ENCODE measurements at places on chromosomes 12 and 14. TPM values are rescaled to one million over a fixed set of nuclear protein-coding genes. Genes with fewer than 3 reads are reported as not detected.

Gene TCL1A
- 0.15 TPM for total RNA-seq

Gene FAM181A
- total RNA-seq: not detected

Gene OR10P1
- not detected for total RNA-seq

Gene MYO1H
- not detected for total RNA-seq

Gene SLC38A1
- total RNA-seq: 8.1 TPM

Gene PA2G4
- 82.4 TPM for total RNA-seq

DNA sequence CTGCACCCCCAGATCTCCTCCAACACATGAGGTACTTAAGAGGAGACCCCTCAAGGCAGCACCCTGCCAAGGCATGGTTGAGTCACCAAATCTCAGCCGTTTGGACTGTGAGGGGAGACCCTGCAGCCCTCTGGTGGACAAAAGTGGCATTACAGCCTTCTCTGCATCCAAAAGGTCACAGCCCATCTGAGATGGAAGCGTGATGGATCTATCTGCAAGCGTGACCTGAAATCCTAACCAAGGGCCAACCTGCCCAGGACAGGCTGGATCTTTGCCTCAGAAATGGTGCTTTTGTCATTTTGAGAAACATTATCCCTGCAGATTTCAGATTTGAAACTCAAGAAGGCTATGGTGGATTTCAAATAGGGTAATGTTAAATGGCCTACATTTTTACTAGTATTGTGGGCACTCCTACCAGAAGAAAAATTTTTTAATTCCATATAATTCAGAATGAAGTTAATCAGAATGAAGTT is 23.7 kb upstream of the DHRS4 start:
- H3K36me3 ChIP-seq: no peaks in the 10 kb centered on the region
- no peak overlapping the region for H3K27ac ChIP-seq
- DNase-seq: peak; percentile 65
- H3K4me1 ChIP-seq: peaks cover 16% of the 10 kb centered on the region
- H3K4me3 ChIP-seq: no peak overlapping the region
- no peaks in the 10 kb centered on the region for H3K27me3 ChIP-seq

- no peaks in the 10 kb centered on the region for H3K4me1 ChIP-seq
- no peaks in the 10 kb centered on the region for H3K27me3 ChIP-seq
- DNase-seq: no peak
- H3K27ac ChIP-seq: no peak overlapping the region
- H3K36me3 ChIP-seq: no peaks in the 10 kb centered on the region
Observed at GRCh38 chr14:51365241-51365965, 125.4 kb downstream of the TMX1 start.

DNA sequence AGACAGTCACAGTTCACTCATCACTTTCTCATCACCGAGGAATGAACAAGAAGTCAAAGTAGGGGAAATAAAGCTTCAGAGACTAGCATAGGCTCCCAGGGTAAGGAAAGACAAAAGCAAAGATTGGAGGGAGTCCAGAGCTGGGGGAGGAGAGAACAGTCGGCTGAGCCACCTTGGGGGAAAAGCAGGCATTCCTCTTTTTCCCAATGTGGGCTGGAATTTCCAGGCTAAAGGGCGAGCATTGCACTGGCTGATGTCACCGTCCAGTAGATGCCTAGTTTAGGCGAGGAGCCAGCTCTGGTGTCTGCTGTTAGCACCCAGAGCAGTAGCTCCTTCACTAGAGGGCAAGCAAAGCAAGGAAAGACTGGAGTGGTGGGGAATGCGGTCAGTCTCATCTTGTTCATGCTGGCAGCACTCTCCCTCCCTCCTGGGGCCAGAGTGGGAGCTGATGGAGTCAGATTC is 8.5 kb upstream of the KRT75 start:
- no peak overlapping the region for H3K4me3 ChIP-seq
- no peaks in the 10 kb centered on the region for H3K36me3 ChIP-seq

DNA sequence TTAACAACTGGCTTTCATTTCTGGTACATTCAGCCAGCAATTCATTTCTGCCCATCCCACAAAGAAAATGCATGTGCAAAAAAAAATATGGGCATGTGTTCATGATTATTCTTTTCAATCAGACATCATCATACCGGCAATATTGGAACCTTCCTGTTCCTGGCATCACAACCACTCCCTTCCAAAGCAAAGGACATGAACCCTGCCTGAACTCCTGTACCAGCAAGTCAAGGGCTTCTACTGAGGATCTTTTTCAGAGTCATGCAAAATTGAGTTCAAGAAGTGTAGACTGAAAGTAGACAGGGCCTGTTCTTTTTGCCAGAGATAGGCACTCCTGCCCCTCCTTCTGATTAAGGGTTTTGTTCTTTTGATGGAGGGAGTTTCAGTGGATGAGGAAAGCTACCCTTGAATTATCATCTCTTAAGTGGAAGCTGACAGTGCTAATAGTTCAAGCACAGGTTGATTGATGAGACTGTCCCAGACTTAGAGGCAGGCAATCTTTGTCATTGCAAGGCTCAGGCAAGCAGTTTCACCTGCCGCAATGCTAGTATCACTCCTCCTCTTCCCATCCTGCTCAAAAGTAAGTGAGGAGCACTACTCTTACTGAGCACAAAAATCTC is 22.3 kb upstream of the DIO2 start:
- no peaks in the 10 kb centered on the region for H3K4me1 ChIP-seq
- H3K27me3 ChIP-seq: no peaks in the 10 kb centered on the region
- H3K36me3 ChIP-seq: no peaks in the 10 kb centered on the region
- DNase-seq: no peak
- no peak overlapping the region for H3K4me3 ChIP-seq

DNA sequence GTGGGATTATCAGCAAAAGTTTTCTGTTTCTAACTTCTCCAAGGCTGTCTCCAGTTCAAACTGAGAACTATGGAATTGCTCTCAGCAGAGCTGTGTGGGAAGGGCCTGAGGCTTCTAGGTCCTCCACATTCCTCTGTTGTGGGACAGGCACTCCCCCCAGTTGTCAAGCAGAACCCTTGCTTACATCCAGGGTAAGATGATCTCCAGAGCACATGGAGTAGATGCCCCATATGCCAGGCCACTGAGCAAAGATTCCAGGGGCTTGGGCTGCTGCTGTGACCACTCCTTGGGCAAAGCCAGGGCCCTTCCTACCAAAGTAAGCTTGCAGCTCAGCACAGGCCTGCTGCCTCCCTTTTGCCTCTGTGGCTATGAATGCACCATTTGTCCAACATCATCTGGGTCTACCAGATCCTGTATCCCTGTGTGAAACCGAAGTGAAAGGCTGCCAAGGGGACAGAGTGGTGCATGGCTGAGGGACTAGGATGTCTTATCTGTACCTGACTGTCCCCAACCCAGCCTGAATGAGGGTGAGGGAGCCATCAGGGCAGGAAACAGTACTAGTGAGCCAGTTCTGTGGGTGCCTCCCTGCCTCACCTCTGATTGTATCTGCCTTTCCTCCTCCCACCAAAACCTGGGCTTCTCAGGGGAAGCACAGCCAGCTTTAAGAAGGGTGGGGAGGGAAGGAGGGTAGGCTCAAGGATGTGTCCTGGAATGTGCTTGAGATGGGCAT is 13.1 kb upstream of the ESPL1 start:
- H3K27ac ChIP-seq: no peak overlapping the region
- peaks cover 12% of the 10 kb centered on the region for H3K4me1 ChIP-seq
- peaks cover 8% of the 10 kb centered on the region for H3K36me3 ChIP-seq
- DNase-seq: no peak
- no peak overlapping the region for H3K4me3 ChIP-seq

DNA sequence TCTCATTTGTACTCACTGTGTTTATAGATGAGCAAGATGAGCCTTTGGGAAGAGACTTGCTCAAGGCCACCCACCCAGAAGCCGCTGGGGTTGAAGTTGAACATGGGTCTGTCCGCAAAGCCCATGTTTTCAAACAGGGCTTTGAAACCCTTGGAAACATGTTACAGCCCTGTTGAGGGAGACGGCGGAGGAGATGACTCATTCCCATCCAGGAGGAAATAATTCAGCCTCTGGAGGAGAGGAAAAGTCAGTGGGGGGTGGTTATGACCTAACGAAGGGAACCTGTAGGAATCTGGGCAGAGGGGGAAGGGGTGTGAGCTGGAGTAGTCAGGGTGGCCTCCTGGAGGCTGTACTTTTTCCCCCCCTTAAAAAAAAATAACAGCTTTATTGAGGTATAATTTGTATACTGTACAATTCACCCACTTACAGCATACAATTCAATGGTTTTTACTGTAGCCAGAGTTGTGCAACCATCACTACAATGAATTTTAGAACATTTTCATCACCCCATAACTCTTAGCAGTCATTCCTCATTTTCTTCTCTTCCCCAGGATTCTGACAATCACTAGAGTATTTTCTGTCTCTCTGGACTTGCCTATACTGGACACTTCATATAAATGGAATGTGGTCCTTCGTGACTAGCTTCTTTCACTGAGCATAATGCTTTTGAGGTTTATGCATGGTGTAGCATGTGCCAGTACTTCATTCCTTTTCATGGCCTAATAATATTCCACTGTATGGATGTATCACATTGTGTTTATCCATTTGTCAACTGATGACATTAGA is 1.9 kb upstream of the RIN3 start:
- no peak for DNase-seq
- H3K27ac ChIP-seq: no peak overlapping the region
- H3K4me3 ChIP-seq: no peak overlapping the region
- H3K27me3 ChIP-seq: no peaks in the 10 kb centered on the region
- H3K36me3 ChIP-seq: no peaks in the 10 kb centered on the region

DNA sequence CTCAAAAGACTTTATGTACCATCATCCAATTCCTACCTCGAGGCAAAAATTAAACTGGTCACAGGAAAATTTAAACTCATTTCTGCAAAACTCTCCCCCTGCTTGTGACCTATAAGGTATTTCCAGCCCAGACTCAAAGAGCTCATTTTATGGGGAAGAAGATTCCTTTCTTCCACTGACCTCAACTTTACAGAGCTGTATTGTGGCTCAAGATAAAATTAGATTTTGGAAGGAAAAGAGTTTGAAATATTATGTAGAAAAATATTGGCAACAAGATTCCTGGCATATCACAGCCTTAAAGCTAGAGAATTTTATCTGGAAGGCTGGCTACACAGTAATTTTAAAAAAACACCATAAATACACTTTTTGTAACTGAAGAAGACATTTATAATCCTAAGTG is 91.7 kb downstream of the STXBP6 start:
- no peaks in the 10 kb centered on the region for H3K4me1 ChIP-seq
- no peaks in the 10 kb centered on the region for H3K36me3 ChIP-seq
- H3K4me3 ChIP-seq: no peak overlapping the region

GRCh38 chr14:105091517-105092170 is 26.4 kb upstream of the GPR132 start:
- H3K27ac ChIP-seq: peak overlapping the region; percentile 43
- peak; percentile 93 for DNase-seq
- no peaks in the 10 kb centered on the region for H3K36me3 ChIP-seq
- H3K4me3 ChIP-seq: no peak overlapping the region
- no peaks in the 10 kb centered on the region for H3K27me3 ChIP-seq
- peaks cover 30% of the 10 kb centered on the region for H3K4me1 ChIP-seq

GRCh38 chr14:71289536-71289935 is 382.3 kb downstream of the PCNX1 start:
- no peak for DNase-seq
- H3K27ac ChIP-seq: no peak overlapping the region
- H3K36me3 ChIP-seq: no peaks in the 10 kb centered on the region
- H3K27me3 ChIP-seq: no peaks in the 10 kb centered on the region
- H3K4me3 ChIP-seq: no peak overlapping the region

DNA sequence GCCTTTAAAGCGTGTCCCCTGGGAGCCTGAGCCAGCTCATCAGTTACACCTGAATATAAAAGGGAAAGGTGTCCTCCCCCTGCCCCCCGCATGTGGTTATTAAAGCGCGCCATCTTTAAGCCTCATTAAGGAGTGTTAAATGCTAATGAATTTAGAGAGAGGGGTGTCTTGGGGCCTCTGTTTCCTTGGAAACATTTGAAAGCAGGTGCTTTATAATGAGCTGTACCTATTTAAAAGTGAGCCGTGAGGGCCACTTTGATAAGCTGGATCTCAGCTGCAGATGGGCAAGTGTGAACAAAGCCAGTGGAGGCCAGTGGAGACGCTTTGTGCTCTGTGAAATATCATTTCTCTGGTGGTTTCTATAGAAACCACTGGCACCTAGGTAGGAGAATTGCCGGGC is 84.0 kb downstream of the BEGAIN start:
- H3K27ac ChIP-seq: no peak overlapping the region
- no peak for DNase-seq
- H3K4me3 ChIP-seq: no peak overlapping the region
